HS-5 (cell line): ENCODE measurements at places on chromosomes 4 and X.

DNA sequence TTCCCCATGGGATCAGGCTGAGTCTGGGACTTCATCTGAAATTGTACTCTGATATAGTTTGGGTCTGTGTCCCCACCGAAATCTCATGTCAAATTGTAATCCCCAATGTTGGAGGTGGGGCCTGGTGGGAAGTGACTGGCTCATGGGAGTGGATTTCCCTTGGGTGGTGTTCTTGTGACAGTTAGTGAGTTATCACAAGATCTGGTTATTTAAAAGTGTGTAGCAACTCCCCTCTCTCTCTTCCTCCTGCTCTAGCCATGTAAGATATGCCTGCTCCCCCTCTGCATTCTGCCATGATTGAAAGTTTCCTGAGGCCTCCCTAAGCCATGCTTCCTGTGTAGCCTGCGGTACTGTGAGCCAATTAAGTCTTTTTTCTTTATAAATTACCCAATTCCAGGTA is 61.0 kb downstream of the RASGEF1B start:
- DNase-seq: no peak

DNA sequence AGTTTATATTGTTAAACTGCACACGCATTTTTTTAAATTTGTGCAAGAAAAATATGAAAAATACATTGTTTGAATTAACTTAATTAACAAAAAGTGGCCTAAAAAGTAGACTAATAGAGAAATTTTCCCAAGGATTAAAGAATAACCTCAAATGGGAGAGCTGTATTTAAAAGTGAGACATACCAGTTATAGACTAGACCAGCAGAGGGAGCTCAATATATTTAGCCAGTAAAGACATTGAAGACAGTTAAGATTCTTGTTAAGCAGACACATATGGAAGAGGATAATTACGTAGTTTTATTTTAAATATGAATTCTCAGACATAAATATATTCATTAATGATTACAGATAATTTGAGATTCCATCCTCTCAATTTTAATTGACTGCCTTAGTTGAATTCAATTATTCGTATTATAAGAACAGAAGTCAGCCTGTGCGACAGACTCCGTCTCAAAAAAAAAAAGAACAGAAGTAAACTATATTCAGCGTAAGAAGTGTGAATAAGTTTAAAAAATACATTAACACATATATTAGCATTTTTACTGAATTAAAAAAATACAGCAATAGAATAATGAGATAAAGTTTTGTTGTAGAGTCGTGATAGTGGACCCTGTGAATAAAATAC is 64.8 kb downstream of the GLRA3 start:
- DNase-seq: peak; percentile 32

DNA sequence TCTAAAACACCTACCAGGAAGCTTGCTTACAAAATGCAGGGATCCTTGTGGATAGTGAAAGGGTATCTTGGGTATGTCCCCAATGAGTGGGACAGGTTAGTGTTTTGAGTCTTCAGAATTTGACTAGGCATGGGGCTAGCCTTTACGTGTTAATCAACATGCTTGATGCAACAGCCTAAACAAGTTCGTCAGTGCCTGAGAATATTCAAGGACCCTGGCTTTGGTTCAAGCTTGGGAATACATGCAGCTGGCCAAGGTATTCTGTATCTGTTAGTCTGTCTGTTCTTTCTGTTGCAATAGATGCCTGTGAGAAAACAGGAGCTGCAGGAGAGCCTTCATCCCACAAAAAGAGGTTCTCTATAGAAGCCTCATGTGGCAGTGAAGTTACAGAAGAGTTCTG is 149.5 kb downstream of the CCNG2 start:
- DNase-seq: no peak

GRCh38 chrX:109190542-109190941 is 291.3 kb downstream of the GUCY2F start:
- no peak for DNase-seq

GRCh38 chrX:39652336-39652735 is 445.4 kb downstream of the BCOR start:
- DNase-seq: no peak
